ENCODE measurements at places on chromosomes 2 and 18. TPM values are rescaled to one million over a fixed set of nuclear protein-coding genes. Genes with fewer than 3 reads are reported as not detected.

DNA sequence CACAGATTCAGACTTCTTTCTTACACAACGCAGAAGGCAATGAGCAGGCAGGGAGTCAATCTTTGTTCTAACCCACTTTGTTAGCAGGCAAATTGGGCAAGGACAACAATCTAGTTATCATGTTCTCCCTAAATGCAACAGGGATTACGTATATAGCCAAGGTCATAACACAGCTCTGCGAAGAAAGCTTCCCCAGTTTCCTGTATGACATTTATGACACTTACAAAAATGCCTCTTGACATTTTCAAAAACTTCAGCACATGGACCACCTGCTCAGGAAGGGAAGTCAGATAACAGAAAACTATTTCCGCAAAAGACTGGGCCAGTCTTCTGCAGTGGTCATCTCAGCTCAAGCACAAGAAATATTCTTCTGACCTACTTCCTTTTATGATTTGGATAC is 106.1 kb downstream of the IRS1 start:
- no peaks in the 10 kb centered on the region for H3K36me3 ChIP-seq
- no peak for DNase-seq
- no peak overlapping the region for H3K27ac ChIP-seq
- H3K4me3 ChIP-seq, result no peak overlapping the region

DNA sequence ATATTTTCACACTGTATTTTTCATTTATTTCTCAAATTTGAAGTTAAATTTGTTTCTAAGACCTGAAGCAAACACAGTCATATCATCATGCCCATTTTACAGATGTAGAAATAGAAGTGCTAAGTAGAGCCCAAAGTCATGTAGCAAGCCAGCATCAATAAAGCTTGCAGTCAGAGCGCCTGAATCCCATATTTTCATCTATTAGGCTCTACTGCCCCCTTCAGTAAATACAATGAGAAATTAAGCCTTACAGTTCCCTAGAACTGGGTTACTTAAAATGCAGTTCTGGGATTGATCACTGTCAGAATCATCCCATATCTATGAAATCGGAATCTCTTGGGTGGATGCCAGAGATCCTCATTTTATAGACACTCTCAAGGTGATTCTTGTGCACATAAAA is 419.9 kb downstream of the TGIF1 start:
- H3K36me3 ChIP-seq, result no peaks in the 10 kb centered on the region
- no peak for DNase-seq
- no peaks in the 10 kb centered on the region for H3K4me1 ChIP-seq
- no peaks in the 10 kb centered on the region for H3K27me3 ChIP-seq
- H3K4me3 ChIP-seq, result no peak overlapping the region

DNA sequence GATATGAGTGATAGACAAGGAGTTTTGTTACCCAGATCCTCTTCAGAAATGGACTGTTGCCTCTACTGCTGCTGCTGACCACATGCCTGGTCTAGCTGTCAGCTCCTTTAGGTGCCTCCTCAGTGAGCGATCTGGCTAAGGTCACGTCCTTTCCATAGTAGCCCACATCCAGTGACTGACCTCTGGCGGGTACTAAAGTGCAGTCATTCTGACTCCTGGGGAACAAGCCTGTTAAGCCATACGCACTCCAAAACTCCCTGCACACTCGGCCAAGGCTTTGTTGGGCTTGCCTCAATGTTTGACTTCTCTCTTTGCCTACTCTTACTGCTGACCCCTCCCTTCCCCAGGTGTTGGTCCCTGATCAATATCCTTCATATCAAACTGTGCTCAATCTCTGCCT is 685.2 kb downstream of the IRS1 start:
- H3K4me1 ChIP-seq, result peaks cover 21% of the 10 kb centered on the region
- no peak overlapping the region for H3K27ac ChIP-seq

DNA sequence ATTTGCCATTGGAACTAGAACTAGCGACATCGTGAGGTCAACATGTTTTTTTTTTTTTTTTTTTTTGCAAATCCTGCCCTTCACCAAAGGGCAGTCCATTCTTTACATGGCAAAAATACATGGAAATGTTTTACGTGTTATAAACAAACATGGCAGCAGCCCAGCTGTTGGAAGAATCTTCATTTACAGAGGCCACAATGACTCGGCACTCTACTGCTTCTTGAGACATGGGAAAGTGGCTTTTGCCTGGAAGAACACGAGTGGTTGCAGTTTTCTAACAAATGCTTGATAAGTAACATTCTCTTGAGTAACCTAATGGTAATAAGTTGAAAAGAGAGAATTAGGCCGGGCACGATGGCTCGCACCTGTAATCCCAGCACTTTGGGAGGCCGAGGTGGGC is 22.8 kb upstream of the POLR1B start:
- H3K4me3 ChIP-seq, result no peak overlapping the region
- H3K4me1 ChIP-seq, result no peaks in the 10 kb centered on the region
- no peak for DNase-seq

DNA sequence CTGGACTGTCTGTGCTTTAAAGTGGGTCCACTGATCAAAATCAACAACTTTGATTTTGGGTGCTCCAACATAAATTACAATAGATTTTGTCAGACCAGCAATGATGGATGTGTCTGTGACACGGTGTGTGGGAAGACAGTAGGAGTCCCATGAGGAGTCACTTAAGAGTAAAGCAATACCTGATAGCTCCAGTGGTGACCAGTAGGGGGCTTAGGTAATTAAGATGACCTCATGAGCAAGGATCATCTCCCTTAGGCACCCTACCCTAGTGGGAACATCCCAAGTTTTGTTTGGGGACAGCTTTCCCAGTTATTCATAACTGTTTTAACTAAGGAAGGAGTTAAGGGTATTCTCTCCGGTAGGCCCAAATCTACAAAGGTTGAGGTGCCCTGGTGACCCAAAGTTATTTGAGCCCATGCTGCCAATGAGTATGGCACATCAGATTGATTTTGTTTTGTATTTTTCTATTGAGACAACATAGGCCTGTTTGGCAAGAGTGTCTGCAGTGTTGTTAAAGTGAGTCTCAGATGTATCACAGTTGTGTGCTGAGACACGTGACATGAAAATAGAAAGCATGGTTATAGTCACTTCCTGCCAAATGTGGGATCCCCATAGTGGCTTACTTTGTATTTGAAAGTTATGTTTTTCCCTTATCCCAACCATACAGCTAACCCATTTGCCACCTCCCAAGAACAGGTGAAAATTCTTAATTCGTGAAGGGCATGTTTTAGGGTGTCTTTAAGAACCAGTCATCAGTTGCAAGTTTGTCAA is 1337.6 kb upstream of the SLC39A10 start:
- no peaks in the 10 kb centered on the region for H3K27me3 ChIP-seq
- no peak for DNase-seq

DNA sequence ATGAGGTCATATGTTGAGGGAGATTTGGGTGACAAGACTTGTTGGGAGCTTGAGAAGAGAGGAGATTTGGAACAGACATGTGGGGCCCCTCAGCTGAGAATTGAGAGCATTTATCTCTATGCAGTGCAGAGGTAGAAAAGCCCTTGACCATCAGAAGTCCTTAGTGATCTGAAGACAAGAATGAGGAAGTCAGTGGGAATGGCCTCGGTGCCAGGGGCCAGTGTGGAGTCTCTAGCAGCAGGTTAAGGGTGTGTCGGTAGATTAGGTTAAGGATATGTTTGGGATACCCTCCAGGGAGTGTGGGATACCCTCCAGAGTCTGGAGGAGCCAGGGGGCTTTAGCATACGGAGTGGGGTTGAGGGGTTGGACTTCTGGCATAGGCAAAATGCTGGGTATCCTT is 41.6 kb downstream of the FBXO48 start:
- H3K27me3 ChIP-seq, result no peaks in the 10 kb centered on the region
- no peak for DNase-seq
- no peak overlapping the region for H3K4me3 ChIP-seq
- no peak overlapping the region for H3K27ac ChIP-seq
- no peaks in the 10 kb centered on the region for H3K4me1 ChIP-seq

DNA sequence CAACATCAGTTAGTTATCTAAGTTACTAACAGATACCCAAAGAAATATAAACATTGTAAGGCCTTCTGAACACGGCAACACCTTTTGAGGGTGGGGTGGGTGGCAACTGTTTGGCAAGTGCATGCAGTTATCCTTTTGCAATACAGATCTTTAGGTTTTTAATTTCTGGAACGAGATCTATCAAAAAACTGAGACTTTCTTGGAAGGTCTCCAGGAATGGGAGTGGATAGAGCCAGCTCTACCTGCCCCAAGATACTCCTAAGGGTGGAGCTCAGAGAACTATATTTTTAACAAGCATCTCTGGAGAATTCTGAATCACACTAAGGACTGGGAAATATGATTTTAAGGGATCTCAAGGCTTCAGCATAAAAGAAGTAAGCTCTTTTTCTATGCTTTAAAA is 11.4 kb upstream of the GALNT1 start:
- H3K27me3 ChIP-seq, result no peaks in the 10 kb centered on the region
- H3K36me3 ChIP-seq, result no peaks in the 10 kb centered on the region
- no peak for DNase-seq
- no peaks in the 10 kb centered on the region for H3K4me1 ChIP-seq
- H3K4me3 ChIP-seq, result no peak overlapping the region

GRCh38 chr2:179344280-179344964 is 79.8 kb upstream of the SESTD1 start:
- H3K27ac ChIP-seq, result peak overlapping the region; percentile 27
- H3K4me1 ChIP-seq, result peaks cover 30% of the 10 kb centered on the region
- no peaks in the 10 kb centered on the region for H3K36me3 ChIP-seq
- DNase-seq, result no peak

- no peaks in the 10 kb centered on the region for H3K27me3 ChIP-seq
- H3K36me3 ChIP-seq, result no peaks in the 10 kb centered on the region
- peaks cover 40% of the 10 kb centered on the region for H3K4me1 ChIP-seq
- no peak overlapping the region for H3K27ac ChIP-seq
- no peak for DNase-seq
- no peak overlapping the region for H3K4me3 ChIP-seq
Observed at GRCh38 chr2:64220894-64221617, 76.8 kb upstream of the PELI1 start.

DNA sequence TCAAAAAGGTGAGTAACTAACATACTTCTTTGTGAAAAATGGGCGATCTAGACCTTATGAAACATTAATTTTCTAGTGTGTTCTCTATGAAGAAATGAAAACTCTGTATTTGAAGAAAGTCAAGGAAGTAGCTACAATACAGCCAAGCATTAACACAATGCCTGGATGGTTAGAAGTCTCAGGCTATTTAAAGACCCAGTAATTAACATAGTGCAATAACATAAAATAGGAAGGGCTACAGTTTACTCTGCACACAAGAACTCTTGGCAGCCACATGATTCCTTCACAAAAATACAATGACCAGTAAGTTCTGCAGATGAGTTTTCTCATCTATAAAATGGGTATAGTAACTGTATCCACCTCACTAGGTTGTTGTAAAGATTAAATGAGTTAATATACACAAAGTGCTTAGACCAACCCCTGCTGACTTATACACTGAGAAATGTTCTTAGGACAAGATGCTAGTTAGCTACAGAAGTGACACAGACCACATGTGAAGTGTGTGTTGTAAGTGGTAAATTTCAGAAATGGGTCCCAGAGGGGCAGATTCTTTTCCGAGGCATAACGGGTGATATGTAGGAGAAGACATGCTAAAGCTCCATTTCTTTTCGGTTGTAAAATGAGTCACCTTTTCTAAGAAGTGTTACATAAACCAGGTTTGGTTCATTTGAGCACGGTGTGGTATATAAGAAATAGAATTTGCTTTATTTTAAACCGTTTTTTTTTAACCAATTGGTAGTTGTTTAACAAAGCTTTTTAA is 61.8 kb downstream of the CXCR4 start:
- H3K4me1 ChIP-seq, result no peaks in the 10 kb centered on the region
- H3K36me3 ChIP-seq, result no peaks in the 10 kb centered on the region
- no peak overlapping the region for H3K27ac ChIP-seq
- H3K27me3 ChIP-seq, result no peaks in the 10 kb centered on the region

DNA sequence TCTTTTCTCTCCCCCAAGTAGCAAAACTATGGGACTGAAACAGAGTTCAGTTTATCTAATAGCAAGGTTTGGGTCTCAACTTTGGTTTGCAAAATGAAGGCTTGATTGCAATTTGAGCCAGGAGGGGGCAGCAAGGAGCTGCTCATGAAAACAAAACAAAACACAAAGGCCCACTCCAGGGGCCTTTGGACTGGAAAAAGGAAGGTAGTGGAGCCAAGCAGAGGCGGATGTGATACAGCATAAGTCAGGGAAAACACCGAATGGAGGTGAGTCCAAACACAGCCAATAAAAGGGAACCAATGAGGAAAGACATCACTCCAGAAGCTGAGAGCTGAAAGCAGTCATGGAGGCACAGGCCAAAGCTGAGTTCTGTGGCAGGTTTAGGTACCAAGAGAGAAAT is 799.7 kb upstream of the ACVR2A start:
- H3K4me3 ChIP-seq, result no peak overlapping the region
- no peak for DNase-seq
- no peak overlapping the region for H3K27ac ChIP-seq
- H3K36me3 ChIP-seq, result no peaks in the 10 kb centered on the region
- H3K4me1 ChIP-seq, result peaks cover 2% of the 10 kb centered on the region

GRCh38 chr18:1593091-1593490 is 688.4 kb downstream of the ADCYAP1 start:
- no peak for DNase-seq
- no peak overlapping the region for H3K27ac ChIP-seq
- no peaks in the 10 kb centered on the region for H3K36me3 ChIP-seq
- H3K4me3 ChIP-seq, result no peak overlapping the region
- H3K27me3 ChIP-seq, result no peaks in the 10 kb centered on the region
- no peaks in the 10 kb centered on the region for H3K4me1 ChIP-seq

GRCh38 chr18:8711736-8712135 is 6.4 kb downstream of the MTCL1 start:
- DNase-seq, result no peak
- no peak overlapping the region for H3K4me3 ChIP-seq
- H3K27ac ChIP-seq, result no peak overlapping the region
- H3K36me3 ChIP-seq, result no peaks in the 10 kb centered on the region

Gene ABCG8
- not detected for total RNA-seq

Gene ABCB11
- total RNA-seq, result 0.18 TPM

Gene CYTIP
- 3.2 TPM for total RNA-seq

Gene LRP1B
- 0.04 TPM for total RNA-seq

Gene ANKRD62
- not detected for total RNA-seq

Gene PAX3
- total RNA-seq, result not detected

Gene SEPTIN10
- total RNA-seq, result 87.0 TPM

Gene CCDC85A
- 1.9 TPM for total RNA-seq

Gene SLC9A4
- 0.76 TPM for total RNA-seq
